ENCODE measurements at places on chromosomes 2 and 18. TPM values are rescaled to one million over a fixed set of nuclear protein-coding genes. Genes with fewer than 3 reads are reported as not detected.

PSMA8 gene
- total RNA-seq: not detected

SULT1C2 gene
- total RNA-seq: not detected

MOCOS gene
- 3.1 TPM for total RNA-seq

CYP26B1 gene
- 0.21 TPM for total RNA-seq

MOGAT1 gene
- total RNA-seq: not detected

RNPEPL1 gene
- 39.5 TPM for total RNA-seq

RIT2 gene
- total RNA-seq: not detected

LIMS4 gene
- total RNA-seq: 1.2 TPM

PTRHD1 gene
- total RNA-seq: 33.3 TPM

DNA sequence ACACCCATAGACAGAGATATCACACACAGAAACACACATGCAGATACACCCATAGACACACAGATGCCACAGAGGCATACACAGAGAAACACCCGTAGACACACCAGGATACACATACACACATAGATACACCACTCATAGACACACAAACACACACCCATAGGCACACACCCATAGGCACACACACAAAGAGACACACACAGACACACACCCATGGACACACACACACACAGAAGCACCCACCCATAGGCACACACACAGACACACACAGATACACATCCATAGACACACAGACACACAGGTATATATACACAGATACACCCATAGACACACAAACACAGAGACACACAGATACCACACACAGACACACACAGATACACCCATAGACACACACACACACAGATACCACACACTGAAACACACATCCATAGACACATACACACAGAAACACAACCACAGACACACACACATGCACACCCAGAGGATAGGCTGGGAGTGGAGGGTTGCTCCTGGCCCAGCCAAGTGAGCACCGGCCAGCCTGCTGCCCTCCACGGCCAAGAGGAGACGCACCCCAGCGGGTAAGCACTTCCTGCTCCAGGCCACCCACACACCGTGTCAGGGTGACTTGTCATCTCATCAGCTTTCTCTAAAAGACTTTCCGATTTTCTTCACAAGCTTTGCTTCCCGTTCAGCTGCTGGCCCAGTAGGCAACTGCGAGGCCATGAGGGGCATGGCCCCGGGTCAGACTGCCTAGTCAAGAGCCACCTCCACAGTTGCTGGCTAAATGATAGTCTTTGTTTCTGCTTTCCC, 14.1 kb upstream of the CNNM3 start:
- no peak for DNase-seq
- H3K27me3 ChIP-seq: no peaks in the 10 kb centered on the region
- no peak overlapping the region for H3K4me3 ChIP-seq

DNA sequence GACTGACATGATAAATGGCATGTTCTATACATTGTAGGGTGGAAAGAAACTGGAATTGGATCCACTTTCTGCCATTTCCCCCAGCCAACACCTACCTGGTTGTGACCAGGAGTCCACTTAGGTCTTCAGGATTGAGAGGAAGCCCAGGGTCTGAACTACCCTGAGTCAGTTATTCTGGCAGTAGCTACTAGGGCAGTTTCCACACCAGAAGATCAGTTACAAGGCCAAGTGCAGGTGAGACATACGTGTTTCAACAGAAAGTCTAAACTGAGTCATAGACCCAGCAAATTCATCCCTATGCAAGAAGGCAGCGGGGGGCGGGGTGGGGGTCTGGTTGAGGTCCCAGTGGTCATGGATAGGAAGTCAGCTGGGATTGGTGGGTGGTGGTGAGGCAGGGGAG, 21.9 kb downstream of the ANTXR1 start:
- DNase-seq: no peak
- peaks cover 5% of the 10 kb centered on the region for H3K36me3 ChIP-seq
- no peak overlapping the region for H3K27ac ChIP-seq
- no peaks in the 10 kb centered on the region for H3K27me3 ChIP-seq
- peaks cover 34% of the 10 kb centered on the region for H3K4me1 ChIP-seq

GRCh38 chr2:140122001-140122400, 1341.8 kb upstream of the NXPH2 start:
- H3K27me3 ChIP-seq: no peaks in the 10 kb centered on the region
- DNase-seq: no peak
- no peaks in the 10 kb centered on the region for H3K4me1 ChIP-seq
- H3K36me3 ChIP-seq: no peaks in the 10 kb centered on the region

- H3K4me3 ChIP-seq: no peak overlapping the region
- H3K27me3 ChIP-seq: peaks cover 4% of the 10 kb centered on the region
- DNase-seq: no peak
- H3K27ac ChIP-seq: no peak overlapping the region
- H3K36me3 ChIP-seq: 0 out of 2 replicates have a peak, but pooled peaks cover 5% of the 10 kb centered on the region
- H3K4me1 ChIP-seq: no peaks in the 10 kb centered on the region
Measured at GRCh38 chr18:47526147-47526546, 274.7 kb upstream of the SKOR2 start.

DNA sequence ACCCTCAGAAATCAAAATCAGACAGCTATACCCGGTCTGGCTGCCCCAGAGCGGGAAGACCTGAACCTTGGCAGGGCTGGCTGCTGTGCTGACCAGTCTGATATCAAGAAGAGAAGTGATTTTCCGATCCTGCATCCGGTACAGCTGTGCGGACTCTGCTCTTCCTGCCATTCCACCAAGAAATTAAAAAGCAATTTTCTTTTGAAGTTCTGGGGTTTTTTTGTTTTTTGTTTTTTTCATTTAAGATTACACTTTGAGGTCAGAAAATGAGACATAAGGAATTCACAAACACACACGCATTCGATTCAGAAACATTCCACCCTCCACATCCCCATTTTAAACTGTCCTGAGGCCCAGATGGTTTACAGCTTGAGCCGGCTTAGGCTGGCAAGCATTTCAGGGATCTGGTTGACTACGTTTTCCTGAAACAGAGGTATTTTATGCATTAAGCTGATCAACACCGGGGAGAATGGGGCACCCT, 156.5 kb downstream of the COL6A3 start:
- H3K4me3 ChIP-seq: peak overlapping the region; percentile 44
- peaks cover 5% of the 10 kb centered on the region for H3K36me3 ChIP-seq
- peak; percentile 59 for DNase-seq
- H3K27me3 ChIP-seq: peaks cover 1% of the 10 kb centered on the region

DNA sequence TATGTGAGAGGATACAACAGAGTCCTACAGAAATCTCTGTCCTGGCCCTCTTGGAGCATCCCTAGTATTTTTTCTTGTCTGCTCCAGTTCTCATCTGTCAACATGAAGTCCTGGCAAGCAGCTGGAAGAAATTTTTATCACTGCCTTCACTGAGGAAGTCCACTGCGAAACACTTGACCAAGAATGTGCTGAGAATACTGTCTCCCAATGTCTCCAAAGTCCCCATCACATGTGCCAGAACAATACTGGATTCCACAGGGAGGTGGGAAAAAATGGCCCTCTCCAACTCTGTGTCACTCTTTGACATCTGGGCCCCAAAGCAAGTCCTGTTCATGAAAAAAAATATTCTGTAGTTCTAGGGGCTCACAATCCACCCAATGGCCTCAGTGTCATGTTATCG, 32.8 kb upstream of the PGAP1 start:
- no peak for DNase-seq
- H3K27ac ChIP-seq: no peak overlapping the region
- no peaks in the 10 kb centered on the region for H3K36me3 ChIP-seq
- peaks cover 2% of the 10 kb centered on the region for H3K27me3 ChIP-seq
- H3K4me3 ChIP-seq: no peak overlapping the region

DNA sequence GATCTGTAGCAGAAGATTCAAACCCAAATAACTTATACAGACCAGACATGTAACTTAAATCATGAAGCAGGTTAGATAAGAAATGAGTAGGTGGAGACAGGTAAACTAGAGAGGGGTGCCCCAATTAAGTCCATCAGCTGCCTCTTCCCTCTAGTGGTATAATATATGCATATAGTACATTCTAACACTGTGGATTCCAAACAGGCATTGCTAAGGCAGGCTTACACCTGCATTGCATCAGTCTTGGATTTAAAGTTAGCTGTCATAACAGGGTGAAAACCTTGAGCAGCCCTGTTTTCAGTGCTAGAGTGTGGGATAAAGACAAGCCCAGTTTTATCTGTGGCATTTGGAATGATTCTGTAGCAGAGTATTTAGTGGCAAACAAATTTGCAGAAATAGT, 63.4 kb downstream of the NYAP2 start:
- H3K4me3 ChIP-seq: no peak overlapping the region
- peaks cover 13% of the 10 kb centered on the region for H3K4me1 ChIP-seq
- no peaks in the 10 kb centered on the region for H3K36me3 ChIP-seq
- no peak for DNase-seq

DNA sequence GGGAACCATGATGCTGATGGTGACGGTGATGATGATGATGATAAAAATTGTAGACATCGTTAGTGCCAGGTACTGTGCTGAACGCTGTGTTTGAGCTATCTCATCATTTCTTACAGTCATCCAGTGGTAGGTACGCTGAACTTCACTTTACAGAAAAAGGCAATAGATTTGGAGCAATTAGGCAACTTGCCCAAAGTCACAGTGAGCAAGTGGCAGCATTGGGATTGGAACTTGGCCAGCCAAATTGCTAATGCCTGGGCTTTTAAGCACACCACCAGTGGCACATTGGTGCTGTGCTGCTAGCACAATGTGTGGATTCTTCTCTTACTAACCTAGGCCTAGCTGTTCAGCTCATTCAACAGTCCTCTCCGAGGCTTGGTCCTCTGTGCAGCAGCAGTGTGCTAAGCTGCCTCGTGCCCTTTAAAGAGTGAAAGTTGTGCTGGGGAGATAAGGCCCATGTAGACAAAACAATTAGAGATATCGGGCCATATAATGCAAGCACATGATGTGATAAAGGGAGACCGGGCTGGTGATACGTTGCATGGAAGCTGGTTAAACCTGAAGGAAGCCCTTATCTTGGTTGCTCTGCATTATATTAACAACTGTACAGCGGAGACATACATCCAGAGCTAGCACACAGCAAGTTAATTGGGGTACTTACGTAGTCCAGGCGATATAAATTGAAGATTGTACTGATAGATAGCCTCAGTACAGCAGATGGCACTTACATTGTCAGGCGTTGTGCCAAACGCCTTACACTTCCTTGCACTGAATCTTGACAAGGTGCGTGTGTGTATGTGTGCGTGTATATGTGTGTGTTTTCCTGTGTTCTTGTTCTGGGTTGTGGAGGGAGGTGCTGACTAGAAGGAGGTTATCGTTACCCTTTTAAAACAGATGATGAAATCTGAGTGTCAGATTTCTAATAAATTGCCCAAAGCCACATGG, 28.4 kb downstream of the HK2 start:
- peaks cover 51% of the 10 kb centered on the region for H3K4me1 ChIP-seq
- H3K27me3 ChIP-seq: no peaks in the 10 kb centered on the region
- no peak overlapping the region for H3K4me3 ChIP-seq
- H3K27ac ChIP-seq: no peak overlapping the region

DNA sequence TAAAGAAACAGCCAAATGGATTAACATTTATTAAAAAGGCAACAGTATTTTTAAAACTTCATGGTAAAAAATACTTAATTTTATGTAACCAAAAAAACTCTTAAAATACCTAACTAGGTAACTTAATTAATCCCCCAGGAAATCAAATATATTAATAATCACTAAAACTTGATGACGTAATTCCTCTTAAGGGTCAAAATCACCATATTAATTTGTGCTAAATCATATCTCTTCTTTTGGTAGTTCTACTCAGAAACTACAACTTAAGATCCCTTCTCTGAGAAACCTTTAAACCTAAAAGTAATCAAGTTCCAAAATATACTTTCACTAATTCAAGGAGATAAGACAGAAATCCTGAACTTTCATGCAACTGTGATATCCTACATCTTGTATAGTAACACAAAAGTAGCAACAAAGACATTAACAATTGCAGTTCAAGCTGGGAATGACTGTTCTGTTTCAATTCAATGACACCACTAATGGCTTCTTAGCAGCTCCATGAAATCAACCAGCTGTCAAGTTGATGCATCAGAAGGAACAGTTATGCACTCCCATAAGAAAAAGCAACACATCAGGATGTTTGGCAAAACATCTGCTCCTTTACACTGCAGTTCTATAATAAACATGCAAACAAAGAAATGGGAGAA, 4.0 kb downstream of the BAZ2B start:
- no peaks in the 10 kb centered on the region for H3K27me3 ChIP-seq
- H3K36me3 ChIP-seq: no peaks in the 10 kb centered on the region
- H3K4me1 ChIP-seq: peaks cover 34% of the 10 kb centered on the region

DNA sequence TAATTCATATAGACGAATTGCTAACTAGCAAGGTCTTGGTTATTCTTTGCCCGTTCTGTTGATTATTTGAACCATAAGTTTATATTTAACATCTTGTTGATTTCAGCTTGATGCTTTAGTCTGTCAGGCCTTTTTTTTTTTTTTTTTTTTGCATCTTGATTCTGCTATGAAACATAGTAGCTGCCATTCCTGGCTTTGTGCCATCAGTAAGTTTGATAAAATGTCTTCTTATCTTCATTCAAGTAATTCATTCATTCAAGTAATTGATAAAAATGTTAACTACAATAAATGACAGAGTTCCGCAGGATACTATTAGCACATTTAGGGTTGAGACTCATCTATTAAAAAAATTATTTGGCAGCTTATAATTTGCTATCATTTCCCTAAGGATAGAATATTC, 134.7 kb downstream of the LYPD6B start:
- H3K27ac ChIP-seq: no peak overlapping the region
- H3K4me3 ChIP-seq: no peak overlapping the region
- no peaks in the 10 kb centered on the region for H3K27me3 ChIP-seq
- peaks cover 10% of the 10 kb centered on the region for H3K4me1 ChIP-seq
- no peak for DNase-seq
- peaks cover 17% of the 10 kb centered on the region for H3K36me3 ChIP-seq

- no peaks in the 10 kb centered on the region for H3K27me3 ChIP-seq
- no peaks in the 10 kb centered on the region for H3K4me1 ChIP-seq
- no peak overlapping the region for H3K4me3 ChIP-seq
- no peak overlapping the region for H3K27ac ChIP-seq
Measured at GRCh38 chr2:209334188-209335017, 89.4 kb upstream of the MAP2 start.

DNA sequence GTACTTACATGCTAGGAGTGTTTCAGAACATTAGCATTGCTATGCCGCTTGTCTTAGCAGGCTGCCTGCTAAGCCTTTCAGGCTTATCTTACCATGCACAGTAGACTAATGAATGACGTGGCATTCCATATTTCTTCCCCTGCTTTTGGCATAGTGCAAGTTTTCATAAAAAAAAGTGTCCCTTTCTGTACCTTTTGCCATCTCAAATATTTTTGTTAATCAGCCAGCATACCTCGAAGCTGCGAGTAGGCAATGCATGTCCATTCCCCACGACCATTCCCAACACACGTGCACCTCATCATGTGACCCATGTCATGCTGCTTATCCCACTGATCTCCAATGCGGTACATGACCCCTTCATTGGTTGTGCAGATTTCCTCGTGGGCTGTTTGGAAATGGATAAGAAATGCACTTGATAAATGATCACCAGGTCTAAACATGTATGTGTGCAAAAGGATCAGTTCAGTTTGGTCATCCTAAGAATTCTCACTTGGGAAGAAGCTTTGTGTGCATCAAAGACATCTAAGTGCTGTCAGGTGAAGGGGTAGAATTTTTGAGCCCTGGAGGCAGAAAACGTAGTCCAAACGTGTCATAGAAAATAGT, 13.9 kb downstream of the FN1 start:
- peaks cover 75% of the 10 kb centered on the region for H3K36me3 ChIP-seq
- H3K27me3 ChIP-seq: peaks cover 16% of the 10 kb centered on the region
- H3K4me3 ChIP-seq: no peak overlapping the region
- H3K27ac ChIP-seq: peak overlapping the region; percentile 63
- peaks cover 74% of the 10 kb centered on the region for H3K4me1 ChIP-seq

- no peak overlapping the region for H3K27ac ChIP-seq
- no peaks in the 10 kb centered on the region for H3K36me3 ChIP-seq
- peaks cover 21% of the 10 kb centered on the region for H3K4me1 ChIP-seq
- no peaks in the 10 kb centered on the region for H3K27me3 ChIP-seq
- H3K4me3 ChIP-seq: no peak overlapping the region
Measured at GRCh38 chr18:67217551-67218166, 298.9 kb downstream of the DSEL start.

All from HFFc6 (cell line).